GM12891 (cell line): ENCODE measurements at places on chromosomes 2 and 18.

DNA sequence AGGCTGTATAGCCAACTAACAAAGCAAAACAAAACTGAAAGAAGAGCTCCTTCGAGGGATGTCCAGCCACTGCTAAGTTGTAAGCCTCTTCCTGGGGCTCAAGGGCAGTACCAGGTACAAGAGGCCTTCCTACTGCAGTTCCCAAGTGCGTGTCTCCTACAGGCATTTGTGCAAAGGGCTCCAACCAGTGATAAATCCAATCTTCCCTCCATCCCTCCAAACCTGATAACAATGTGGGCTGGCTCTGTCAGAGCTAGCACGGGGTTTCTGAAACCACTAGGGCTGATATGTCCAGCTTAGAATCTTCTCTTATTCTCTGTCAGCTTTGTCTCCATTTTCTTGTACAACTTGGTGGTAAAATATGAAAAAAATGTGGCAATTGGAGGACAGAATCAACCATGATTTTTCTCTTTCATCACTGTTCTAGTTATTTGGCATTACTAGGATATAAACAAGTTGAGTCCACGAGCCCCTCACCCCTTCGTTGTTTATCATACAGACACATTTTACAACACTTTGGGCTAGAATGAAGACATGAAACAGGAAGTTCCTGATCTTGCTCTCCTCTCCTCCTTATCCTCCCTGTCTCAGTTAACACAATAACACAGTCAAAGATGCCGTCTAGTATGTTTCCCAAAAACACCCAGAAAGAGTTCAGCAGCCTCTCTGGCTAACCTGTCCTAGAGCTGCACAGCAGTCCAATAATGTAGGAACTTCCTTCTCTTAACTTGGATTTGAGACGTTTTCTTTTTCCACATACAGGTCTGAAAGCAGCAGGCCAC lies 35.4 kb upstream of the WIPF1 start:
- no peak for DNase-seq

DNA sequence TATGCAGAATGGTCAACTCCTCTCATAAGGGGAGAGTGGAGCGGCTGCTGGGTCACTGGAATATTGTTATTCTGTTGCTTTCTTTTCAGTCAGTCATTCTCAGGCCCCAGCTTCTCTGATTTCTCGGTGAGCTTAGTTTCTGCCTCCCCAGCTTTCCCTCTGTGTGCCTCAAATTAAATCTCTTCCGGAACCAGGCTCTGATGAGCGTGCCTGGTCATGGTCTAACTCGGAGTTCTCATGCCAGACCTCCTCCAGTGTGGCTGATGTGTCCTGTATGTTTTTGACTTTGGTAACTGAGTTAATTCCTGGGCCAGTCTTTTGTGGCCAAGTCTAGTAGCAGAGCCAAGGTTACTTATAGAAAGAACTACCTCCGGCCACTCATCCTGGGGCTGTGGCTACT lies 4.9 kb upstream of the STK11IP start:
- DNase-seq = no peak

DNA sequence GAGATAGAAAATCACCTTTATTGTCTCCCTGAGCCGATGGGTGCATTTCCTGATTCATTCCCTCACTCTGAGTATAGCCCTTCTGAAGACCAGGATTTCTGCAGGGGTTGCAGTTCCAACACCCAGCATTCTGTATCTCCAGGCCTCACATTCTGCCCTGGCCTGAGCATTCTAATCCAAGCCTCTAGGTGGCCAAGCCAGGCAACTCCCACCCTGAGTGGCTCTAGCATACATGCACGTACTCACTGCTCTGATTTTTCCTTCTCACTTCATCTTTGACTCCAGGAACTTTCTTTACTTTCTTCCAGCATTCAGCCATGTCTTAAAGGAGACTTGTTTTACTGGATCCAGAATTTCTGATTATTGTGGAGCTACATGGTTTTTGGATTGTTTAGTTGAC lies 100.7 kb upstream of the STK39 start:
- no peak for DNase-seq

DNA sequence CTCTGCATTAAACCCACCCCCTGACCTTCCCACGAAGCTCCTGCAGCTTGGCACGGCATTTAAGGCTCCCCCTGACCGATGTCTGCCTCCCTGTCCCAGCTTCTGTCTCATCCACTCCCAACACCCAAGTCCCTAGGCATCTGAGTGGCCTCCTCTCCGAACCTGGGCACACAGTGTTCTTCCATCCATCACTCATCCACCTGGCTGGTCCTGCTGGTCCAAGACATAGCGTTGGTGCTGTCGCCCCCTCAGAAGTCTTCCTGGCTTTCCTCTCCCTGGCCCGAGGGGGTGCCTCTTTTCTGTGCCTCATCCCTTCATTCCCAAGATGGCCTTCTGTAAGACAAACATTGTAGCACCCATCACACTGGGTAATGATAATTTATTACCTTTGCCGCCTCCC lies 323.6 kb downstream of the GBX2 start:
- DNase-seq = no peak

GRCh38 chr2:134452042-134452733 lies 198.3 kb downstream of the MGAT5 start:
- DNase-seq = no peak

DNA sequence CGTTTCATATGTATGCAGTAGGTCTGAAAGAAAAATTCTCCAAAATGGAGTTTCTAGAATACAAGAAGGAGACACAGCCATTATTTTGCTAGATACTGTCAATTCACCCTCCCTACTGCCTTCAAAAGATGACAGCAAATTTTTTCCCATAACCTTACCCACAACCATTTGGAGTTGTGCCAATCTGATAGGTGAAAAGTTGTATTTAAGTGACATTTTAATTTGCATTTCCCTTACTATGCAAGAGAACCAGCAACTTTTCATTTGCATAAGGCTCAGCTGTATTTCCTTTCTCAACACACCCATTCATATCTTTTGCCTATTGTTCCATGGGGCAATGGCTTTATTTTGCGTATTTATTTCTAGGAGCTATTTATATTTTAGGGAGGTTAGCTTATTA lies 31.4 kb upstream of the IL18RAP start:
- no peak for DNase-seq
